Large intestine (tissue), 12 donors: ENCODE measurements at places on chromosomes 4 and X.

- DNase-seq = no peak
Measured at GRCh38 chrX:118207831-118208453, 91.3 kb upstream of the KLHL13 start.

DNA sequence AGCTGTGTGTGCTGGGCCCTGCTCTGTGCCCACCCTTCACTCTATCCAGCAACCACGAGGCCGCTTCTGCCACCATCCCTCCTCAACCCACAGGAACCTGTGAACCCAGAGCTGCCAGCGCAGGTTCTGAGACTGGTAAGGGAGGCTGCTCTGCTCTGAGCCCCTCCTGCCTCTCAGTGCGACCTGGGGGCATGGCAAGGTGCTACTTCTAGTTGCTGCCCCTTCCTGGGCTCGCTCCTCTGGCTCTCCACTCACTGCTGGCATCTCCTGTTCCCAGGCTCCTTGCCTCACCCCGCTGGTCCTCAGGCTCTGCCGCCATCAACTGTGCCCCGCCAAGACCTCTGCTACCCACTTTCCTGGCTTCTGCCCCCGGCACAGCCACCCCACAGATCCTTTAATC, 39.3 kb downstream of the RNF212 start:
- no peak for DNase-seq

- DNase-seq = no peak
Measured at GRCh38 chr4:168551945-168552695, 55.3 kb downstream of the PALLD start.

DNA sequence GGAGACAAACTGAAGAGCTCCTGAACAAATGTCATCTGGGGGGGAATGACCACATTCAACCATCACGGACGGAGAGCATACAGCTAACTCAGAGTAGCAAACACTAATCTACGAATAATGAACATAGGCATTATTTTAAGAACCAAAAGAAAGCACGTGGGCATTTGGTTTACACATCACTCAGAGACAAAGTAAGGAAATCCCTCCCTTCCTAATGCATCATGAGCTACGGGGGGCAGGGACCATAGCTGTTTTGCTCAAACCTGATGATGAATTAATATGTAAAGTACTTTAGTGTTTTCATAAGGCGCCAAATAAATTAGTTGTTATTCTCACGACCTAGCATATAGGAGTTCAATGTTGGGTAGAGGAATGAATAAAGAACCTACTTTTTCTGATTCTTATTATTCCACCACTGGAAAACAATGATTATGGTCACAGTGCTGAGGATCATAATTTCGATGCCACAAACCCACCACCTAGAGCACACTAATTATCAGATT, 11.7 kb upstream of the TMEM156 start:
- DNase-seq = peak; percentile 19

DNA sequence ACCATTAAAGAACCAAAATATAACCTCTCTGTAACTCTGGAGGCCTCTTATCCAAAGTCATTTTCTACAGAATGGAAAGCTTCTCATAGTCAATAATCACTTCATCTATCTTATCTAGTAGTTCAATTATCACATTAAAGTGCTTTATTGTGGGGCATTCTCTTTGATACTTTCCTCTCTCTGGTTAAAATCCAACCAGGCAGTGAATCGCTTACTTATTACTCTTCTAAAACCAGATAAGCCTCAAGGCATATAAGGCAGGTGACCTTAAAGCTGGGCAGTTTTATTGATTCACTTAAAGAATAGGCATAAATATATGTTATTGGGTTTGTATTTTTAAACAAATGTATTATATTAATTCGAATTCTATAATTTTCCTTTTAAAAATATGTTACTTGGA, 2162.1 kb upstream of the TENM3 start:
- peak; percentile 49 for DNase-seq

DNA sequence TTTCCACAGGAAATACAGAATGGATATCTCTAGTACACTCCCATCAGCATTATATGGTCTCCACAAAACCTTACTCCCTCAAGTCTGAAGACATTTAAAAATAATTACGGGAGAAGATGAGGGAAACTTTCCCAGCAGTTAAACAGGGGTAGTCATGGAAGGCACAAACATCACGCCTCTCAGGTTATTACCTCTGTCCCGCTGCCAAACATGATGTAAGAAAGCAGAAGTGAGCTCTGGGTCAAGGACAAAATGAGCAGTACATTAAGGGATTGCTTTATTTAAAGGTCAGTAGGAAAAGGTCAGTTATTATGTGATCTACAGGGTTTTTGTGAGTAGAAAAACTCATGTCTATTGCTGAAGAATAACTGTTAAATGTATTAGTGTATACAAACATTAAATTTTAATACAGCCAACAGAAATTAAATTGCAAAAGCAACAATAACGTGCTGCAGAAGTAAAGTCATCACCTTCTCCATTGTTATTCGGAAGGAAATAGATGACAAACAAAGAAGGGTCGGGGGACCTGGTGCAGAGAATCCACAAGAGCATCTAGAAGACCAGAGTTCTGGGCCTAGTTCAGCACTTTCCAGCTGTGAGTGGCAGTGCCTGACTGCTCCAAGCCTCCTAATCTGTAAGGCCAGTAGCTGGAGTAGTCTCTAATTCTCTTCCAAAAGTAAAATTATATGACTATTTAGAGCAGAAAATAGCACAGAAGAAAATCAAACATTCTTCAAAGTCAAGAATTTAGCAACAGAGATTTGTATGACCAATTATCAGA, 171.2 kb downstream of the PPP3CA start:
- peak; percentile 17 for DNase-seq

DNA sequence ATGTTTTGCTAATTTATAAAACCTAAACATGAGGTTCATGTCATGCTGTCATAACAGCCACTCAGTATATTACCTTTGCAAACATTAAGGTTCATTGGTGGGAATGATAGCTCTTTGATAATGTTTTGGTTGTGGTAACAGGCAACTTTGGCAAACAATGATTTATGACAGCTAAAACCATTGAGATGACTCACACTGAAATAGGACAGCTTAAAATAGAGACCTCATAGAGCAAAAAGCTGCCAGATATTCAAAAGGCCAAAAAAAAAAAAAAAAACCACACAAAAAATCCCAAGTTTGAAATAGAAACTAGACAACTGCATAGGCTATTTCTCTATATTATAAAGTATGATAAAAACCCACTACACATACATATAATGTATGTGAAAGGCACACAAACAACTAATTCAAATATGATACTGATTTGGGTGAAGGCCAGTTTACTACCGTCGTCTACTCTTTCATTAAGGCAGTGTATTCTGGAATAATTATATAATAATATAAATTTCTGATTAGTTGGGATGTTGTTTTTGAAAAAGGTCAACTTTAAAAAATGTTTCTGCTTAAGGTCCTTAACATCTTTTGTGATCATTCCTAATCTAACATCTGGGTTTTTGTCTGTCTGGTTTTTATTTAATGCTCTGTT, 646.0 kb upstream of the PITX2 start:
- no peak for DNase-seq

- no peak for DNase-seq
Measured at GRCh38 chr4:94758700-94759399, 1.1 kb downstream of the BMPR1B start.

DNA sequence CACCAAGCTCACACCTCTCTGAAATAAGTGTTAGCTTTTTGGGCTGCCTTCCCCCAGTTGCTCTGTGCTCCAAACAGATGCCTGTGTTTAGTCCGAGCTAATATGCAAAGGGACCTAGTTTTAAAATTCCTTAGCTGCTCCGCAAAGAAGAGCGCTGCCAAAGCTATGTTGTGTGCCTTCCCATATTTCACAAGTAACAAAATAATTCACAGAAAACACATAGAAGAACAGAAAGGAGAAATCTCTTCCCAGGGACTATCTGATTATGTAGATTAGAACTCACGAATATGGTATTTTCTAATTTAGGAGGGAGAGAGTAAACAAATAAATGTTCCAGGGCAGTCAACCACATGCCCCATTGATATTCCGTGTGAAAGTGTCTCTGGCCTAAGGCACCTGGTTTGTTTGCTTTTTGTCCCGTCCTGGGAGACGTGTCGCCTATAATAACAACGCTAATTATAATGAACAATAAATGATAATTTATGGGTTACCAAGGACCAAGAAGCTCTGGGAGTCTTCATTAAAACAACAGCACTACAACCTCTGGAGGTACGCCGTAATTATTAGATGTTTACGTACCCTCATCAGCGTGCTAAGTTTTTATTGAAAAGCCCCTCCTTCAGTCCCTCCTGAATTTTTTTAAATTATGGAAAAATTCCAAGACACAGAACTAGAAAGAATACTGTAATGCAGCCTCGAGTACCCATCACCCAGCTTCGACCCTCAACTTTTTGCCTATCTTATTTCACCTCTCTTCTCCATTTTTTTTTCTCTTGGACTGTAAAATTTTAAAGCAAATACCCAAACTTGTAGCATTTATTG, 1.2 kb upstream of the CCNG2 start:
- no peak for DNase-seq

GRCh38 chr4:21134994-21135393, 434.7 kb downstream of the PACRGL start:
- DNase-seq = peak; percentile 14

GRCh38 chrX:23364416-23364815, 29.8 kb downstream of the PTCHD1 start:
- no peak for DNase-seq

- no peak for DNase-seq
Measured at GRCh38 chr4:125352521-125352920, 37.8 kb downstream of the FAT4 start.

DNA sequence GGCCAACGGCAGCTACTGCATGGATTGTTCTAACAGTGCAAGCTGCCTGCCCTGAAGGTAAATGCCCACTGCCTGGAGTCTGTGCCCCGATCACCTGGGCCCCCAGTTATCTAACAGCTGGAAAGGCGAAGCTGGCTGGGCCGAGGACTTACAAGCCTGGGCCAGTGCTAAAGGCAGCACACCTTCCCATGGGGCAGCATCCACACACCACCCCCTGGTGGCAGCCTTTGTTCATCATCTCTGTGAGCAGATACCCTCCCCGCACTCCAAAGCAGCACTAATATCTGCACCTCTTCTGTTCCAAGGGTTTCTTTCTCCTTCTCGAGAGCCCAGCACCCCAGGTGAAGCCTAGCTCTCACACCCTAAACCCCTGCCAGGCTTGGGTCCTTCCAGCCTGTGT, 7.6 kb downstream of the SLC2A9 start:
- no peak for DNase-seq

- no peak for DNase-seq
Measured at GRCh38 chr4:129917651-129918050, 821.7 kb downstream of the C4orf33 start.

DNA sequence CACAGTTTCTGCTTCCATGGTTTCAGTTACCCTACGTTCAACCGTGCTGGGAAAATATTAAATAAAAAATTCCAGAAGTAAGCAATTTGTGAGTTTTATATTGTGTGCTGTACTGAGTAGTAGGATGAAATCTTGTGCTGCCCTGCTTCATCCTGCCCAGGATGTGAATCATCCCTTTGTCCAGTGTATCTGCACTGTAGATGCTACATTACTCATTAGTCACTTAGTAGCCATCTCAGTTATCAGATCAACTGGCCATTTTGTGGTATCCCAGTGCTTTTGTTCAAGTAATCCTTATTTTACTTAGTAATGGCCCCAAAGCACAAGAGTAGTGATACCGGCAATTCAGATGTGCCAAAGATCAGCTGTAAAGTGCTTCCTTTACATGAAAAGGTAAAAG, 97.9 kb downstream of the COX18 start:
- DNase-seq = no peak
